Islet precursor cell (in vitro differentiated cells): ENCODE measurements at places on chromosomes 5 and 9.

DNA sequence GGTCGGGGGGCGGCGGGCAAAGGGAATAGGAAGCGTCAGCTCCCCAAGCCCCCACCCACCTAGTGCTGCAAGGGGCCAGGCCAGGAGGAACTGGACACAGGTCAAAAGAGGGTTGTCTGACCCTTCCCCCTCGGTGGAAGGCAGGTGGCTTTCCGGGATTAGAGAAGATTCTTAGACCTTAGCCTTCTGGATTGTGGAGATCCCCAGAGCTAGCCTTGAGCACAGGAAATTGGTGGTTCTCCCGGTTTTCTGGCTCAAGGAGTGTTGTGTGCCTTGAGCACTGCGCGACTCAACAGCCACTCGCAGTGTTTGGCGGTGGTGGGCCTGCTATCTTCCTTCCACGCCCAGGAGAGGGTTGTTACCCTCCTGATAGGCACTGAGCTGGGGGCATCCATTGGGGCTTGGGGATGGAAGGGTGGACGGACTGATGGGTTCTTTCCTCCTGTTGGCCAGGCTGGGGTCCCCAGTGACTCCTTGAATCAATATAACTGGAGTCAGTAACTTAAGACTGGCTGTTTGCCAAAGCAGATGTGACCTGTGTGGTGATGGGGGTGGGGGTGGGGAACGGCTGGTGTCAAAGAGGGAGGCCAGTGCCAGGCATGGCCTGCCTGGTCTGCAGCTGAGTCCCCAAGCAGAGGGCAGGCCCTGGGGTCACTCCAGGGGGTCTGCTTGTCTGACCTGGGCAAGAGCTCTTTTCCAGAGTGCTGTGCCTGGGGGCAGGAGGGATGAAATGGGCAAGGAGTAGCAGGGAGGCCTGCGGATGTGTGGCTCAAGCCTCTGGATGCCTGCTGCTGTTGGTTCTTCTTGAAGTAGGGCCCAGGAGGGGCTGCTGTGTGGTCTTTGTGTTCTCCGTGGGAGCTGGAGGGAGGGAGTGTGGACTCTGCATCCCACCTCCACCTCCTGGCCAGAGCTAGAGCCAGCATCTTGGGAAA is 2.1 kb downstream of the FGF18 start:
- peak; percentile 46 for DNase-seq

GRCh38 chr9:26768145-26768544 is 124.5 kb downstream of the CAAP1 start:
- no peak for DNase-seq

DNA sequence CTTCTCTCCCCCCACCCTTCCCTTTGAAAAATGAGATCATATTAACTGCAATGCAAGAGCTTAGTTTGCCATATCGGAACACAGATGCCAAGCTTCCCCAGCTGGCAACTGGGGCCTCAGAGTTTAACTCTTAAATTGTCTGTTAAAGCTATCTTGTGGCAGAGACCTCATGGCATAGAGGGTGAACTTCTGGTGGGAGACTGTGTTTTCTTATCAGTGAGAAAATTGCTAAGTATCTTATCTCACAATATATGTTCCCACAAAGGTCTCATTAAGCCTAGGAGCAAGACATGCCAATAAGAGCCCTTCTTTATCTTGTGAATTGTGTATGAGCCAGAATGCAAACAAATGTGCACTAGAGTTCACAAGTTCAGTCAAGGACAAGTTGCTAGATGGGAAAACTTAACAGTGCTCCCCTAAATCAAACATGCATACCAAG is 12.3 kb downstream of the NFIB start:
- DNase-seq, result no peak

DNA sequence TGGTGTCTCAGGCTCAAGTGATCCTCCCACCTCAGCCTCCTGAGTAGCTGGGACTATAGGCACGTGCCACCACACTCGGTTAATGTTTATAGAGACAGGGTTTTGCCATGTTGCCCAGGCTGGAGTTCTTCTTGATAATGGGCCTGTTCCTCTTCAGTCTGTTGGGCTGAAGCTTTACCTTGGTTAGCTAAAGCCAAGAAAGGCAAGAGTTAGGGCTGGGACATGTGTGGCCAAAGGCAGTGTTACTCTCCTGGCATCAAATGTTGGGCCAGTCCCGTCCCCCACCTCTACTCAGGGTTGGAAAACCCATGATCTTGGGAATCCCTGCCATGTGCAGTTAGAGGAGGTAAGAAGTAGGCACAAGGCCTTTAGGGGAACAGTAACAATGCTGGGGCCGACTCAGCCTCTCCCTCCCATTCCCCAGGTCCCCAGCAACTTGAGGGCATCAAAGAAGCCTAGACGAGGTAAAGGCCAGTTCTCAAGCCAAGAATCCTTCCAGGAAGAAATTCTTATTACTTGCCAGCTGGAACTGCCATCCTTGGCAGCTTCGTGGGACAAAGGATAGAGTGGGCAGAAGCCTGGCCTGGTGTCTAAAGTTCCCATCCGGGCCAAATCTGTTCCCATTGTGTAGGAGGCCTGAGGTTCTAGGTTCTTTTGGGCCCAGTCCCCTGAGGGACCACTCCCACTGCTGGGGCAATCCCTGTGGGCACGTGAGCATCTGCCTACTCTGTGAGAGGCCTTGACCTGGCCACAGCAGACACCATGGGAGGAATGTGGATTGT is 4.5 kb downstream of the EGR1 start:
- DNase-seq, result peak; percentile 82

DNA sequence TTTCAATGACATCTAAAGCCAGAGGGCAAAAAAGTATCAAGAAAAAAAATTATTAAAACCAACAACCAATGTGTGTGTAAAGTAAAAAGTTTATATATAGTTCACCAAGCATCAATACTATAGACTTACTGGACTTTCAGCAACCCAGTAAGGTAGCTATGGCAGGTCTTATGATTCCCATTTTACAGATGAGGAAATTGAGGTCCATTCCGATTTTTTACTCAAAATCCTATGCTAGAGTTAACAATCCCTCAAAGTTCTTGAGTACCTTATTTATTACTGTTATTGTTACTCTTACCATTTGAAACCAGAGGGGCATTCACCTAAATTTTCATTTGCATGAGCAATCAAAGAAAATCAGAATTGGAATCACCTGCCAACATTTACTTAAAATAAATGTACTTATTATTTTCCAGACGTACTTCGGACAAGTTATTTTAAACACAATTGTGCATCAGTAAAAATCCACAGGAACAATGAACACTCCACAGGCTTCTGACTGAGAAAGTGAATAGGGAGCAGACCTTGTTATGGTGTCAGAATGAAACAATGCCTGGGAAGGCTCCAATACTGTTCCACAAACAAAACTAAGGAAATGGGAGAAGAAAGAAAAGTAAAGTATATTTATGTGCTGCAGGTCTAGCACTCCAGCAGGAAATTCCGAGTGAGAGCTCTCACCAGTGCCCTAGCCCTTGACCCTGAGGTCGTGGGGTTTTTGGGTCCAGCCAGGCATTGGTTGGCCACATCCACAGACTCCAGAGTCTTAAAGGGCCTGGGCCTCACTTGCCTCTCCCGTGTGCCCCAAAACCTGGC is 229.9 kb downstream of the PIK3R1 start:
- no peak for DNase-seq

DNA sequence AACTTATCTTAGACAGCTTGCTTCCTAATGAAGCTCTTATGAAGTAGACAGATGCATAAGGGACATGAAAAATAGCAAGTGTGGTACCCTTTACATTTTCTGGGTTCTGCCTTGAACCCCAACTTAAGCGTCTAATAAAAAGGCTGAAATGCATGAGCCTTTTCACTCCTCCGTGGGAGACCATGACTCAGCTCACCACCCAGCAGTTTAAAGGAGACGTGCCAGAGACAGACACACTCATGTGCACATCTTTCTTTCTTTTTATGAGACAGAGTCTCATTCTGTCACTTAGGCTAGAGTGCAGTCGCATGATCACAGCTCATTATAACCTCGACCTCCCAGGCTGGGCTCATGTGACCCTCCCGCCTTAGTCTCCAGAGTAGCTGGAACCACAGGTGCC is 22.3 kb downstream of the CTXN3 start:
- no peak for DNase-seq

DNA sequence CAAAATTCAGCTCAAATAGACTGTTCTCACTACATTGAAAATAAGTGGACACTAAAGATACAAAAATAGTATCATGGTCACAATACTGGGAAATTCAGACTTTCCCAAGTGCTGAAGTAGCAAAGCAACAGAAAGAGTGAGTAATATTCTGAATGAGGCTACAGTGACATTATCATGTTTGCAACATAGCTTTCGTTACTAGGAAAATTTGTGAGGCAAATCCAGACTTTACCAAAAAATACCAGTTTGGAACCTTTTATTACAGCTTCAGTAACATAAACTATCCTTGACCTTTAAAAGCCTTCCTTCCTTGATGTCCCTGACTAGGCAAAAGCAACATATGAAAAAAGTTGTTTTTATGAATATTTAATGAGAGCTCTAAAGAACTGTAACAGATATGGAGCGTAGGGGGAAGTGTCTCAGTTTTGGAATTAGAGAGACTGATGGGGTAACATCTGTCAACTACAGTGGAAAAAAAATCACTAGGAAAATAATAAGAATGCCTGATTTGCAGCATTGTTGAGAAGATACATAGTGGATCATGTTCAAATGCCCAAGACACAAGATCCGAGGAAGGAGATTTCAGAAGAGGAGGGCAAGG is 312.9 kb downstream of the ADGRV1 start:
- no peak for DNase-seq
